ENCODE measurements at places on chromosomes 7 and 10. TPM values are rescaled to one million over a fixed set of nuclear protein-coding genes. Genes with fewer than 3 reads are reported as not detected.

GRCh38 chr10:113053091-113053490 lies 103.0 kb downstream of the TCF7L2 start:
- no peak overlapping the region for H3K27ac ChIP-seq
- DNase-seq = no peak
- no peak overlapping the region for H3K4me3 ChIP-seq
- H3K36me3 ChIP-seq = no peaks in the 10 kb centered on the region
- H3K4me1 ChIP-seq = no peaks in the 10 kb centered on the region

DNA sequence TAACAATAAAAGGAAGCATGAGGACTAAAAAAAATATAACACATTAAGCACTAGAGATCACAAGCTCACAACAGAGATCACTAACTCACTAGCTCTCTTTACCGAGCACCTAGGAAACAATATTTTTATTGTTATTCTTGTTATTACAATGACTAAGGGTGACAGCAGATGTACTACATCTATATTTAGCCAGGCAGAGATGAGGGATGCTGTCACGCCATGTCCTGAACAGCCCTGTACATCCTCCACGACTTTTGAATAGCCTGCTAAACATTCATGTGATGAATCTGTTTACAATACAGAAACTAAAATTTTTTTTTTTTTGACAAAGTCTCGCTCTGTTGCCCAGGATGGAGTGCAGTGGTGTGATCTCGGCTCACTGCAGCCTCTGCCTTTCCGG lies 22.7 kb downstream of the FAM133B start:
- H3K27me3 ChIP-seq = no peaks in the 10 kb centered on the region
- no peak overlapping the region for H3K27ac ChIP-seq
- H3K4me1 ChIP-seq = no peaks in the 10 kb centered on the region
- peaks cover 44% of the 10 kb centered on the region for H3K36me3 ChIP-seq
- DNase-seq = no peak
- no peak overlapping the region for H3K4me3 ChIP-seq

GRCh38 chr7:15628876-15629275 lies 57.6 kb downstream of the MEOX2 start:
- no peaks in the 10 kb centered on the region for H3K4me1 ChIP-seq
- H3K36me3 ChIP-seq = no peaks in the 10 kb centered on the region
- DNase-seq = no peak
- no peak overlapping the region for H3K27ac ChIP-seq
- no peak overlapping the region for H3K4me3 ChIP-seq
- no peaks in the 10 kb centered on the region for H3K27me3 ChIP-seq

DNA sequence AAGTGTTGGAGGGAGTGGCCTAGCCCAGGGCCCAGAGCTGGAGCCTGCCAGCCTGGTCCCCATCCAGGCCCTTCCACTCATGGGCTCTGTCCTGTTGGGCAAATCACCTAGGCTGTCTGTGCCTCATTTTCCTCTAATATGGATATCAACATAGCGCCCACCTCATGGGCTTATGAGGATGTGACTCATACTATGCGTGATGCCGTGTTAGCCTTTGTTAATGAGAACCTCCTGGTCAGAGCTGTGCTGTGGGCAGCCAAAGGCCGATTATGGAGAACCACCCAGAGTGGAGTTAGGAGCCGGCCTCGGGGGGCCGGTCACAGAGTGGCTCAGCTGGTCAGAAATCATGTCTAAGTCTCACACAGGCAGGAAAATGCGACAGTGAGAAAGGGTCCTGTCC lies 306.4 kb downstream of the PAXIP1 start:
- no peaks in the 10 kb centered on the region for H3K36me3 ChIP-seq
- H3K27ac ChIP-seq = no peak overlapping the region
- no peak overlapping the region for H3K4me3 ChIP-seq

DNA sequence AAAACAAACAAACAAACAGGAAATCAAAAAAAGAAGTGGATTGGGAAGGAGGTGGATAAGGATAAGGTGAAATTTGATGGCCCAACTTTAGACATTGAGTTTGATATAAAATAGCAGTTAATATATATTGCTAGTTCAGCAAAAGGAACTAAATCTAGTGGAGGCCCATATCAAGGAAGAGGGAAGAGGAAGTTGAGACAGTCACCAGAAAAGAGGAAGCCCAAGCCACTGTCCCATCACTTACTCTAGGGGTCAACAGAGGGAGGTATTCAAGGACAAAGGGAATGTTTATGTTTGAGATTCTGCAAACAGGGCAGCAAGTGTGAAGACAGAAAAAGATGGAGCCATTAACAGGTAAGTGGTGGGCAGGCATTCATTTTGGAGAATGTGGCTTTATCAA lies 3.7 kb downstream of the LAMTOR4 start:
- H3K4me3 ChIP-seq = peak overlapping the region; percentile 11
- H3K36me3 ChIP-seq = peaks cover 9% of the 10 kb centered on the region
- DNase-seq = peak; percentile 69
- H3K27ac ChIP-seq = peak overlapping the region; percentile 52
- H3K27me3 ChIP-seq = no peaks in the 10 kb centered on the region

- no peak overlapping the region for H3K4me3 ChIP-seq
- H3K27me3 ChIP-seq = no peaks in the 10 kb centered on the region
- H3K36me3 ChIP-seq = no peaks in the 10 kb centered on the region
- no peak overlapping the region for H3K27ac ChIP-seq
- H3K4me1 ChIP-seq = no peaks in the 10 kb centered on the region
- DNase-seq = no peak
Observed at GRCh38 chr10:129552119-129552518, 85.1 kb downstream of the MGMT start.

DNA sequence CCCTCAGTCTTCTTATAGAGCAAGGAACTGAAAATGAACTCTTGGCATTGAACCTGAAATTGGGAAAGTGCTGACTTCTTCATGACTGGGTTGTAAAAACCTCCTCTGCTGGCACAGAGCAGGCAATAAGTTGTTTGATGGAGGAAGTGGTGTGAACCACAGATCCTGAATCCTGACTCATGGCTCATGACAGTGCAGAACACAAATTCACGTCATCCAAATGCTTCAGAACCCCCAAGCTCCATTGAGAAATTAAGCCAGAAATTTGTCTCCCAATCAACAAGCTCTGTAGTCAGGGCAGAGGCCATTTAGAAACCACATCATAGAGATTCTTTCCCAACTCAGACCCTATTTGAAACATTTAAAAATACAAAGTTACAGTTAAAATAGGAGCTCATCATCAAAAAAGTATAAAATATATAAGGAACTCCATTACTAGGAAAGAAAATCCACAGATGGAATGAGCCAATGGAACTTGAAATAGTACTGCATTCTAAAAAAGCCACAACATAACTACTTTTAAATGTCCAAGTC lies 10.3 kb upstream of the STK17A start:
- no peak overlapping the region for H3K4me3 ChIP-seq
- H3K36me3 ChIP-seq = no peaks in the 10 kb centered on the region
- H3K27me3 ChIP-seq = no peaks in the 10 kb centered on the region
- H3K4me1 ChIP-seq = no peaks in the 10 kb centered on the region
- DNase-seq = no peak
- H3K27ac ChIP-seq = no peak overlapping the region

- H3K36me3 ChIP-seq = no peaks in the 10 kb centered on the region
Observed at GRCh38 chr10:84548869-84549268, 220.5 kb downstream of the CCSER2 start.

DNA sequence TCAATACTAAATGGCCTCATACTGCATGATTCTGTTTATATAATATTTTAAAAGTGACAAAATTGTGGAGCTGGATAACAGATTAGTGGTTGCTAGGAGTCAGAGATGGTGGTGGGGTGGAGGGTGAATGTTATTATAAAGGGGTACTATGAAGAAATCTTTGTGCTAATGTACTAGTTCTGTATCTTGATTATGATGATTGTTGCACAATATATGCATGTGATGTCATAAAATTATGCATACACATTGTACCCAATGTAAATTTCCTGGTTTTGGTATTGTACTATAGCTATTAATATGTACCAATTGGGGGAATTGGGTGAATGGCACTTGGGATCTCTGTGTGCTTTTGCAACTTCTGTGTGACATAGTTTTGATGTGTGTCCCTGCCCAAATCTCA lies 112.2 kb downstream of the TMEM26 start:
- no peak for DNase-seq
- no peaks in the 10 kb centered on the region for H3K27me3 ChIP-seq
- peaks cover 6% of the 10 kb centered on the region for H3K4me1 ChIP-seq
- H3K4me3 ChIP-seq = no peak overlapping the region

DNA sequence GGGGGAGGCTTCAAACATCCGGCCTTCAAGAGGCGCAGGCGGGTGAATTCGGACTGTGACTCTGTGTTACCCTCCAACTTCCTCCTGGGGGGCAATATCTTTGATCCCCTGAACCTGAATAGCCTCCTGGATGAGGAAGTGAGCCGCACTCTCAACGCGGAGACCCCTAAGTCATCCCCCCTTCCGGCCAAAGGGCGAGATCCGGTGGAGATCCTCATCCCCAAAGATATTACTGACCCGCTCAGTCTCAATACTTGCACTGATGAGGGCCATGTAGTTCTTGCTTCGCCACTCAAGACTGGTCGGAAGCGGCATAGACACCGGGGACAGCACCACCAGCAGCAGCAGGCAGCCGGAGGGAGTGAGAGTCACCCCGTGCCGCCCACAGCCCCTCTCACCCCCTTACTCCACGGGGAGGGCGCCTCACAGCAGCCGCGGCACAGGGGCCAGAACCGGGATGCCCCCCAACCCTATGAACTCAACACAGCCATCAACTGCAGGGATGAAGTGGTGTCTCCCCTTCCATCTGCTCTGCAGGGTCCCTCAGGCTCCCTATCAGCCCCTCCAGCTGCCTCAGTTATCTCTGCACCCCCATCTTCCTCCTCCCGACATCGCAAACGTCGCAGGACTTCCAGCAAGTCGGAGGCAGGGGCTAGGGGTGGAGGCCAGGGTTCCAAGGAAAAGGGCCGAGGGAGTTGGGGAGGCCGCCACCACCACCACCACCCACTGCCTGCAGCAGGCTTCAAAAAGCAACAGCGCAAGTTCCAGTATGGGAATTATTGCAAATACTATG lies 1.1 kb downstream of the MEPCE start:
- no peaks in the 10 kb centered on the region for H3K27me3 ChIP-seq
- peaks cover 17% of the 10 kb centered on the region for H3K36me3 ChIP-seq
- H3K27ac ChIP-seq = peak overlapping the region; percentile 97
- H3K4me1 ChIP-seq = peaks cover 61% of the 10 kb centered on the region
- H3K4me3 ChIP-seq = peak overlapping the region; percentile 81
- DNase-seq = no peak

DNA sequence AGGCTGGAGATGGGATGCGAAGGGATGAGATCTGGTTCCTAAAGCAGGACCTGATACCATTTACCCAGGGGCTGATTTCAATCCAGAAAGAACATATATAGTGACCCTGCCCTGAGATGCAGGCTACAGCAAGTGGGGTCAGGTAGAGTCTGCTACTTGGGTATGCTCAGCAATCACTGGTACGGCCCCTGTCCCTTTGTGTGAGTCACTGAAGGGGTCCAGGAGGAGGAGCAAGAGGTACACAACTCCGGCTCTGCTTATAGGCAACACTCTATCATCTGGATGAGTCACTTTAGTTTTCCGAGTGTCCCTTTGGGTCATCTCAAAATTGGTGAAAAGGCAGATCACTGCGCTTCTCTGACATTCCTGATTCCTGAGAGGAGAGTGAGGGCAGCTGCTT lies 79.6 kb upstream of the SORCS1 start:
- H3K27me3 ChIP-seq = no peaks in the 10 kb centered on the region
- H3K36me3 ChIP-seq = no peaks in the 10 kb centered on the region
- no peak overlapping the region for H3K4me3 ChIP-seq
- H3K27ac ChIP-seq = no peak overlapping the region
- DNase-seq = no peak
- no peaks in the 10 kb centered on the region for H3K4me1 ChIP-seq

GRCh38 chr10:132455441-132455971 lies 58.5 kb downstream of the PWWP2B start:
- H3K27ac ChIP-seq = no peak overlapping the region
- peaks cover 32% of the 10 kb centered on the region for H3K4me1 ChIP-seq
- DNase-seq = no peak
- no peaks in the 10 kb centered on the region for H3K27me3 ChIP-seq
- H3K4me3 ChIP-seq = no peak overlapping the region

DNA sequence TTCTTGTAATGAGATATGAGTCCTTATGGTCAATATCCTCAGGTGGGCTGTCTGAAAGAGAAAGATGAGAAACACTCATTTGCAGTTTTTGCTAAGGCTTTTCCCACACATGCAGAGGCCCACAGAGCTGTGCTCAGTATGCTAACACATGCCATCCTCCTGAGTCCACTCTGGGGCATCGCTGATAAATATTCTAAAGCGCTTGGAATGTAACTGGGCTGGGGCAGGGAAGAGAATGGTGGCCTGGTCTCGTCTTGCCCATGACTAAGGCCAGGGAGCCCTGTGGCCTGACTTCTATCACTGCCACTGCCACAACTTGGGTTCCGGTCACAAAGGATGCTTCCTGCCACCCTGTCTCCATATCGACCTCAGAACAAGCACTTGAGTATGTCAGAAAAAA lies 199.7 kb upstream of the FRMD4A start:
- peaks cover 15% of the 10 kb centered on the region for H3K36me3 ChIP-seq
- no peak overlapping the region for H3K27ac ChIP-seq
- no peaks in the 10 kb centered on the region for H3K27me3 ChIP-seq
- no peak for DNase-seq
- H3K4me1 ChIP-seq = no peaks in the 10 kb centered on the region
- H3K4me3 ChIP-seq = no peak overlapping the region

DNA sequence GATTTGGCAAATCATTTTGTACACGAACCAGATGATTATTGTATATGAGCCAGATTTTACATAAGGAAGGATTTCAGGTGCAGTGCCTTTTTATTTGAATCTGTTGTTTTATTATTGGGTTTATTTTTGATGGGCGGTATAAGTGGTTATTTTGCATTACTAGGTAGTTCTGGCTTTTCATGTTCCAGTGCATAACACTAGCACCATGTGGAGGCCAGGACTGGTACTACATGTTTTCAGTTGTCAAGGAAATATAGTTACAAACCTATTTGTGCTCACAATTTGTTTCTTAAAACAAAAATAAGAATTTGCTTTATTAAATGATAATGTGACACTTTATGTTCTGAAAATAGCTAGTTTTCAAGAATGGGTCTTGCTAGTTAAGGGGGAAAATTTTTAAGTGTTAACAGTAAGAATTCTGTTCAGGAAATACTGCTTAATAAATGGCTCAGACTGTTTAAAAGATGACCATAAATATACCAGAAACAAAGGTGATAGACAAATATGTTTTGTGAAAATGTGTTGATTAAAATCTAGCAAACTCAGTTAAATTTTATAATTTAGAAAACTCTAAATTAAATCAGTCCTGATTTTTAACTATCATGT lies 7.1 kb upstream of the SEMA3E start:
- H3K4me1 ChIP-seq = no peaks in the 10 kb centered on the region
- DNase-seq = peak; percentile 42
- no peaks in the 10 kb centered on the region for H3K36me3 ChIP-seq
- H3K27ac ChIP-seq = no peak overlapping the region

DNA sequence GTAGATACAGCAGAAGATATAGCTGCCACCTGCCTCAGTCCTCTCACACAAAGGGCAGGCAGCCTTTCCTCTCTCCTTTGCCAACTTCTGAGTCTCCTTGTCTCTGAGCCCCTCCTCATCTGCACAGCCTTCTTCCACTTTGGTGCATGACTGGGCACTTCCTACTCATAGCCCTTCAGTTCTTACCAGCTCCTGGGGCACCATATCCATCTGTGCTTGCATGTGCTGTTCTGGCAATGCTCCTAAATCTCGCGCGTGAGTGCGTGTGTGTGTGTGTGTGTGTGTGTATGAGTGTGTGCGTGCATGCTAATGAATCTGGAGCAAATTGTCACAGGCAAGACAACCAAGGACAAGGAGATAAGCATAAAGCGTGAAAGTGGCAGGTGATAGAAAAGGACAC lies 1271.6 kb upstream of the SORCS1 start:
- no peaks in the 10 kb centered on the region for H3K36me3 ChIP-seq
- H3K27me3 ChIP-seq = no peaks in the 10 kb centered on the region
- no peaks in the 10 kb centered on the region for H3K4me1 ChIP-seq
- no peak overlapping the region for H3K27ac ChIP-seq

The HHEX gene
- 84.2 TPM for total RNA-seq

The TMEM139 gene
- not detected for total RNA-seq

The PPP1R9A gene
- total RNA-seq = not detected

The POT1 gene
- total RNA-seq = 125 TPM

The CYP2C8 gene
- not detected for total RNA-seq

The ITGB8 gene
- total RNA-seq = 0.07 TPM
